ENCODE measurements at places on chromosomes 4 and X.
A peak's percentile ranks its signal among the peaks of the same experiment; 100 is the strongest.

- no peak for DNase-seq
Observed at GRCh38 chr4:151430740-151431457, 21.9 kb downstream of the FHIP1A start.

DNA sequence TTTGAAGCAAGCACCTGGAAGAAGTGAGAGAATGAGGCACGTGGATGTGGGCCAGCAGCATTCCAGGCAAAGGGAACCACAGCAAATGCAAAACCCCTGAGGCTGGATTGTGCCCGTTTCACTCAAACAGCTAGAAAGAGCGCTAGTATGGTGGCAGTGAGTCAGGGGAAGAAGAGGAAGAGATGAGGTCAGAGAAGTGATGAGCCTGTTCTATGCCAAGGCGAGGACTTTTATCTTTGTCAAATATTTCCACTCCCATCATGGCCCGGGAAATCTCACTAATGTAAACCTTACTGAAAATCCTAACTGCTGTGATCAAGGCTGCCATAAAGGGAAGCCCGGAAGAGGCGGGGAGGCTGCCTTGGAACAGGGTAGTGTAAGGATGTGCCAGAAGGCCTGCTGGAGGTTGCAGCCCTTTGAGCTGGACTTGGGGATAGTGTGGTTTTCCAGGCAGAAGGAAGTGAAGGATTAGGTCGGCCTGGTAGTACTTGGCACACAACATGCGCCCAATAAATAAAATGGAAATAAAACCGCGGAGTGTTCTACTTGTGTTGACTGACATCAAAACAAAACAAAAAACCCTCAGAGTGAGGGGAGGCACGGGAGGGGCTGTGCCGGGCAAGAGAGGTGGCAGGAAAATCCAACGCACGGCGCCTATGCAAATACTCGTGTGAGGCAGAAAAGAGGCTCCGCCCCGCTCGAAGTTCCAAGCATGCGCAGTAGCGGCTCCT, 1.2 kb upstream of the CDK16 start:
- DNase-seq = peak; percentile 47

DNA sequence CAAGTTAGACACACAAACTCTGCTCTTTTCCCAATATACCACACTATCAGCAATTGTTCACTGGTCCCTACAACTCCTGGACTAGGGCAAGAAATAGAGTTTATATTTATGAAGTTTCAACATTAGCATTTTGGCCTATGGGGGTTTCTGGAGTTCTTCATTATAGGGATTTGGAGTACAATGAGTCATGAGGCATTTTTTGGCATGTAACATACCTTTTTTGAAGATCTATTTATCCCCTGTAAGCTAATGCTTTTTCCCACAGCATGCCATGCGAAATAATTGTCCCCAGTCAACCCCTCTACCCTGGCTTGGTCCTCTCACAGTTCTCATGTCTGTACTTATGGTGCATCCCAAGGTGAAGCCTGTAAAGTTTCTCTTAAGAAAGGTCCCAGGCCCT, 36.7 kb upstream of the EDA2R start:
- DNase-seq = no peak

- no peak for DNase-seq
Observed at GRCh38 chrX:12563121-12563520, 228.1 kb upstream of the PRPS2 start.

DNA sequence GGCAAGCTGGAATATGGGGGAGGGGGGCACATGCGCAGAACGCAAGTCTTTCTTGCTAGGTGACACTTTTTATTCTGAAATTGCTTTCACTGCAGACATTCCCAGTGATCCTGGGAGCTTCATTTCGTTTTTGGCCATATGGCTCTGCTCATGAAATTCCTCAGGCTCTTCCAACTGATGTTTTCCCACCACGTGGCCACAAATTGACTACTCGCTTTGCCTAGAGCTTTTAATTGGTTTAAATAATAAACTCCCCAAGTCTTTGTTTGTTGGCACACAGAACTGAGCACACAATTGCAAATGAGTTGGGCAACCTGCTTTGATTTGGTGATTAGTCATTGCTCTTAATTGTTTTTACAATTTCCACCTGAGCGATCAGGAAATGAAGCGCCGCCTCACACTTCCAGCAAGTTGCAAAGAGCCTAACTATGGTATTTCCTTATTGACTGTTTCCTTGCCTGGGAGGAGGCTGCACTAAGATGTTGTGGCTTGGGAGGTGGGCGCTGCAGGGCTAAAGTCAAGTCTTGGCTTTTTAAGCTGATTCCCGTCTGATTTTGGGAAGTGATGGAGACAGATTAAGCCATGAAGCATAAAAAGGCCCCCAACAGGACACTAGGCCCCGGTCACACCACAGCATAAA, 282.5 kb downstream of the ZIC3 start:
- DNase-seq = no peak

DNA sequence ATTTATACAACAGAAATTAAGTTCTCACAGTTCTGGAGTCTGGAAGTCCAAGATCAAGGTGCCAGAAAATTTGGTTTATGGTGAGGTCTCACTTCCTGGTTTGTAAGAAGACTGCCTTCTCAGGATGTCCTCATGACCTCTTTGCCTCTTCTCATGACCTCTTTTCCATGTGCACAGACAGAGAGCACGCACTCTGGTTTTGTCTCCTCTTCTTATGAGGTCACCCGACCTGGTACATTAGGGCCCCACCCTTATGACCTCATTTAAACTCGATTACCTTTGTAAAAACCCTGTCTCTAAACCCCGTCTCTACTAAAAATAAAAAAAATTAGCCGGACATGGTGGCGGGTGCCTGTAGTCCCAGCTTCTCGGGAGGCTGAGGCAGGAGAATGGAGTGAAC, 155.9 kb downstream of the KIT start:
- no peak for DNase-seq

GRCh38 chr4:26441771-26442170, 48.5 kb downstream of the CCKAR start:
- no peak for DNase-seq

GRCh38 chrX:132199941-132200340, 19.3 kb downstream of the RAP2C start:
- DNase-seq = no peak

DNA sequence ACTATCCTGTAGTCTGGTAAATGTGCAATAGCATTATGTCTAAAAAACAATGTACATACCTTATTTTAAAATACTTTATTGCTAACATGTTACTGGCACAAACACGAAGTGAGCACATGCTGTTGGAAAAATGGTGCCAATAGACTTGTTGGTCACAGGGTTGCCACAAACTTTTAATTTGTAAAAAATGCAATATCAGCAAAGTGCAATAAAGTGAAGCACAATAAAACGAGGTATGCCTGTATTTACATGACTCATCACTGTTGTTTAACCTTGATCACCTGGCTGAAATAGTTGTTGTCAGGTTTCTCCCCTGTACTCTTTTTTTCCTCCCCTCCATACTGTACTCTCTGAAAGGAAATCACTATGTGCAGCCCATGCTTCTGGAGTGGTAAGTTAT, 56.5 kb downstream of the KLF8 start:
- DNase-seq = no peak

DNA sequence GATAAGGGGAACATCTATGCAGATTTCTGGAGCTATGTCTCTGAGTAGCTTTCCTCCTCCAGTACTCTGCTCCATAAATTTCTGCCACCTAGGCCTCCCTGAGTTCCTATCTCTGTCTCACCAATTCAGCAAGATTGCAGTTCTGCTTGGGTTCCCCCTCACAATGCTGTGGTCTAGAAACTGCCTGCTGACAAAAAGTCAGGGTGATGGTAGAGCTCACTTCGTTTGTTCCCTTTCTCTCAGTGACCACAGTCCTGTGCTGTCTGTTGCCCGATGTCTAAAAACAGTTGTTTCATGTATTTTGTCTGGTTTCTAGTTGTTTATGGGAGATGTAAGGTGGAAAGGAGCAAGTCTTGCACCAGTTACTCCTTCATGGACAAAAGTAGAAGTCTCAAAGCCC, 41.1 kb downstream of the AMMECR1 start:
- DNase-seq = no peak

All from COLO829 (cell line).